Keratinocyte (primary cell): ENCODE measurements at places on chromosomes 2 and 18. TPM values are rescaled to one million over a fixed set of nuclear protein-coding genes. Genes with fewer than 3 reads are reported as not detected.

KCNK3 gene
- not detected in 3 replicates for polyA plus RNA-seq

TACR1 gene
- polyA plus RNA-seq, result not detected in 3 replicates

SLC4A3 gene
- polyA plus RNA-seq, result 6.2 to 11.4 TPM (median 9.6 TPM) in 3 replicates

IL1RL2 gene
- 1.1 to 1.5 TPM (median 1.4 TPM) in 3 replicates for polyA plus RNA-seq

ANKRD36B gene
- polyA plus RNA-seq, result 6.1 to 11.9 TPM (median 7.6 TPM) in 3 replicates

RBM45 gene
- polyA plus RNA-seq, result 11.2 to 19.1 TPM (median 12.0 TPM) in 3 replicates

IL36RN gene
- polyA plus RNA-seq, result 1.7 to 7.9 TPM (median 3.9 TPM) in 3 replicates

CYS1 gene
- 0.14 to 0.52 TPM (median 0.48 TPM) in 3 replicates for polyA plus RNA-seq

ANKRD62 gene
- not detected in 3 replicates for polyA plus RNA-seq

MC5R gene
- polyA plus RNA-seq, result not detected in 3 replicates

SLC5A7 gene
- not detected in 3 replicates for polyA plus RNA-seq

NEURL3 gene
- 0.05 to 0.06 TPM in 2 of 3 replicates, not detected in the other for polyA plus RNA-seq

ABHD1 gene
- not detected in 3 replicates for polyA plus RNA-seq

IGFBP2 gene
- 3.9 to 47.0 TPM (median 10.2 TPM) in 3 replicates for polyA plus RNA-seq

FOXD4L1 gene
- polyA plus RNA-seq, result 0.05 to 0.09 TPM (median 0.08 TPM) in 3 replicates

SERPINB2 gene
- 555 to 1,052 TPM (median 733 TPM) in 3 replicates for polyA plus RNA-seq

AGXT gene
- polyA plus RNA-seq, result not detected in 3 replicates

HOXD9 gene
- not detected in 3 replicates for polyA plus RNA-seq

CYTIP gene
- 0.06 to 0.21 TPM in 2 of 3 replicates, not detected in the other for polyA plus RNA-seq

SCN2A gene
- polyA plus RNA-seq, result 0.27 to 1.0 TPM (median 0.91 TPM) in 3 replicates

TTC21B gene
- 4.5 to 8.0 TPM (median 6.6 TPM) in 3 replicates for polyA plus RNA-seq

XRCC5 gene
- polyA plus RNA-seq, result 316 to 521 TPM (median 377 TPM) in 3 replicates

ABCG8 gene
- not detected in 3 replicates for polyA plus RNA-seq

TRABD2A gene
- 0.44 to 0.86 TPM (median 0.54 TPM) in 3 replicates for polyA plus RNA-seq

COL3A1 gene
- 0.01 to 0.03 TPM (median 0.03 TPM) in 3 replicates for polyA plus RNA-seq

ZNF24 gene
- polyA plus RNA-seq, result 12.2 to 20.3 TPM (median 14.1 TPM) in 3 replicates

MATN3 gene
- 0.81 to 2.4 TPM (median 1.4 TPM) in 3 replicates for polyA plus RNA-seq

CHRND gene
- polyA plus RNA-seq, result not detected in 3 replicates

TFCP2L1 gene
- 29.4 to 35.8 TPM (median 31.0 TPM) in 3 replicates for polyA plus RNA-seq

DES gene
- not detected in 3 replicates for polyA plus RNA-seq

ACTG2 gene
- 0.12 to 0.18 TPM in 2 of 3 replicates, not detected in the other for polyA plus RNA-seq

MYO5B gene
- polyA plus RNA-seq, result 6.5 to 7.7 TPM (median 6.8 TPM) in 3 replicates

TP53I3 gene
- 30.9 to 53.9 TPM (median 36.3 TPM) in 3 replicates for polyA plus RNA-seq

LDLRAD4 gene
- under 0.01 to 0.04 TPM in 2 of 3 replicates, not detected in the other for polyA plus RNA-seq

STPG4 gene
- 0.26 TPM in 1 of 3 replicates, not detected in the others for polyA plus RNA-seq

RSAD2 gene
- polyA plus RNA-seq, result 1.7 to 2.2 TPM (median 2.0 TPM) in 3 replicates

KCNIP3 gene
- polyA plus RNA-seq, result 0.66 to 2.1 TPM (median 1.5 TPM) in 3 replicates
